Renal cortex interstitium (tissue), 15 donors: ENCODE measurements at places on chromosomes 12 and 14. TPM values are rescaled to one million over a fixed set of nuclear protein-coding genes. Genes with fewer than 3 reads are reported as not detected.
A peak's percentile ranks its signal among the peaks of the same experiment; 100 is the strongest.

HSPB8 gene
- 5.7 TPM for polyA plus RNA-seq

COX8C gene
- 0.50 TPM for polyA plus RNA-seq

GRCh38 chr12:81992461-81992860, 233.3 kb upstream of the PPFIA2 start:
- DNase-seq, result no peak

- DNase-seq, result no peak
Observed at GRCh38 chr12:57096748-57097553, 8.0 kb downstream of the NAB2 start.

FOXG1 gene
- 0.06 TPM for polyA plus RNA-seq

GPRC5A gene
- polyA plus RNA-seq, result 6.1 TPM

DNA sequence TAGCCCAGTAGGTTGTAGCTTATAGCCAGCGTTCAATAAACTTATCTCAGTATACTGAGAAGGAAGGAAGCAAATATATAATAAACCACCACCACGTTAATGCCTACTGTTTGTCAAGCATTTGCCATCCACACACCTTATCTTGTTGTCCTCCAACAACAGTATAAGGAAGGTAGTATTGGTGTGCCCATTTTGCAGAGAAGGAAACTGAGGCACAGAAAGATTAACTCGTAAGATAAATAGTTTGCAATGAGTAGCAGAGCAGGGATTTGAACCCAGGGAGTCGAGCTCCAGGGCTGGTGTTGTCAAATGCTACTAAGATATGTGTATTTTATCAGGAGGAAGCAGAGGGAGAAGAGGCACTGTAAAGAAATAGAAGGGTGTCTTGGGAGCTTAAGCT, 27.8 kb upstream of the FOS start:
- DNase-seq, result no peak

ANGEL1 gene
- polyA plus RNA-seq, result 26.1 TPM

ZC2HC1C gene
- 7.0 TPM for polyA plus RNA-seq

GRCh38 chr12:67151886-67152285, 117.3 kb upstream of the CAND1 start:
- peak; percentile 68 for DNase-seq

GRCh38 chr14:23028799-23029198, 5.9 kb downstream of the PSMB5 start:
- DNase-seq, result no peak

DNA sequence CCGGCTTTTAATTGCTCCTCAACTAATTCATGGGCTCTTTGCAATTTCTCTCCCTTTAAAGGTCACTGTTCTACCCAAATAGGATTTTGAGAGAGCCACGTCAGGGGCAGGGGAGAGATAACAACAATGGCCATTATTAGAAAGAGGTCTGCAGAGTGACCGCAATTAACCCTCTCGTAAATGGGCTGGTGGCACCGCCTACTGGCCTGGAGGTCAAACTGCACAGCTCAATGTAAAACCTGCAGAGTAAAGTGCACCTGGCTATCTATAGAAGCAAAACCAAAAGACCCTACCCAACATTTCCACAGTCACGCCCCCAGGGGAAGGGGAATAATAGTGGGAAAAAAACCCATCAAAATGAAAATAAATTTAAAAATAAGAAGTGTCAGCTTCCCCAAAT, 21.6 kb upstream of the CLEC4E start:
- DNase-seq, result no peak

DNA sequence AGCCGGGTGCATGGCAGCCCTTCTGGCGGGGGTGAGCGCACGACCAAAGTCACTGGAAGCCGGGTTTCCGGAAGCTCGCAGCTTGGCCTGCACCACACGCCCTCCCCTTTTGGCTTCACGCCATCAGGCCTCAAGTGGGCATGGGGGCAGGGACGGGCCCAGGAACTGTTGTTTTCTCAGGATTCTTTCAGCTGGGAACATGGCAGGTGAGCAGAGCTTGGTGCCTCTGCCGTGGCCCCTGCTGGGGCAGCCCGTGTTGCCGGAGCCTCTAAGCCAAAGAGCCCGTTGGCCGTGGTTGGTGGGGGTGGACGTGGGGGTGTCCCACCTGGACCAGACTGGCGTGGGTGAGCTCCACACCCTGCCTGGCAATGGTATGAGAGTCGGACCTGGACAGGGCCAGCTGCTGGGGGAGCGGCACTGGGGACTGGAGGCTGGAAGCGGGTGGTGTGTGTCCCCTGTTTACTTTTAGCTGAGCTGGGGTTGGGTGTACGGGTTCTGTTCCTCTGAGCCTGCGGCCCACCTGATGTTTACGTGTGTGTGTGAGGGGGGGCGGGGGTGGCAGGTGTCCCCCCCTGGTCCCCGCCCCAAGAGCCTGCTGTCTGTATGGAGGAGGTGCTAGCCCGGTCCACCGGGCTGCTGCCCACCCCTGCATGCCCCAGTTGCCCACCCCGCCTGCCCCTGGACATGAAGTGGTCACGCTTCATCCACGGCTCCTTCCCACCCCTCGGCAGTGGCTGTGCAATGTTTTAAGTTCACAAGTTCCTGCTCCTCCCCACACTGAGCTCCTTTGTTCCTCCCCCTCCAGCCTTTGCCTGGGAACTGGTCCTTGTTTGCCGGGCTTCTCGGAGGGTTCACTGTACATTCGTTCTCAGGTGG, 28.7 kb upstream of the PLD4 start:
- peak; percentile 38 for DNase-seq

NKX2-8 gene
- not detected for polyA plus RNA-seq

GRCh38 chr14:70935135-70935534, 27.9 kb downstream of the PCNX1 start:
- DNase-seq, result no peak
